Right hindlimb (tissue), 1 donor: ENCODE measurements at places on chromosomes 2 and 18.

DNA sequence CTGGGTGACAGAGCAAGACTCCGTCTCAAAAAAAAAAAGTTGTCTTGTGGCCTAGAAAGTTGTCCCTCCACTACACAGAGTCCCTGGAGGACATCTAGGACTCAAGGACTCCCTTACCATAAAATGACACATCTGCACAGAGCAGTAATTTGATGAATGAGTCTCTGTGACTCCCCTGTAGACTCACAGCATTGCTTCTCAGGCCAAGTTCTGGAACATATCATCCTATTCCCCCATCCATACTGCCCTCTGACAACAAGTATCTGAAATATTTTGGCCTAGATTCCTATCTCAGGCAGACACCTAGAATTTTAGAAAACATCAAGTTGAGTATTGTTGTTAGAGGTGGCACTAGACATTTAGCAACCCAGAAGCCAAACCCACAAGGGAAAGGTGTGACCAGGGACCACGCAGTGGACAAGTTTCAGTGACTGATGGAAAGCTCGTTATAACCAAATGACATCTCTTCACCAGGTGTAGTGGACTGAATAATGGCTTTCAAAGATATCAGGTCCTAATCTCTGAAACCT, 97.9 kb upstream of the ATP8B1 start:
- no peak for DNase-seq

GRCh38 chr2:40219141-40219540, 232.7 kb downstream of the SLC8A1 start:
- DNase-seq: no peak

- no peak for DNase-seq
Measured at GRCh38 chr18:45667056-45667736, 51.9 kb downstream of the SLC14A2 start.

GRCh38 chr2:232551776-232552175, 1.3 kb downstream of the EIF4E2 start:
- DNase-seq: no peak

DNA sequence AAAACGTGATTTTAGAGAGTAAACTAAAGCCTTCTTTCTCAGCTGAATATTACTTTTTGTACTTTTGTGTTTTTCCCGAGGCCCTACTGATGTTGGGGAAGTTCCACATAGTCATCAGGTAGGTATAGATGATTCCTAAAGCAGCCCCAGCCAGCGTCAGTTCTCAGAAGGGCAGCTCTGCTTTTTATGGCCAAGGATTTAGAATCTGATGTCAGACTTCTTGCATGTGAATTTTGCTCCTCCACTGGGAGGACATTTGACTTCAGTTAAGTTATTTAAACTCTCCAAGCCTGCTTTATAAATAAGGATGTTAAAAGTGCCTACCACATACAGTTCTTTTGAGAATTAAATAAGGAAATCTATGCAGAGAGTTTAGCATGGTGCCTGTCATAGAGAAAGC, 130.8 kb downstream of the NCKAP5 start:
- DNase-seq: no peak

- DNase-seq: no peak
Measured at GRCh38 chr2:162114271-162114670, 37.8 kb downstream of the GCG start.
